ENCODE measurements at places on chromosomes 1 and 21.
A peak's percentile ranks its signal among the peaks of the same experiment; 100 is the strongest.

DNA sequence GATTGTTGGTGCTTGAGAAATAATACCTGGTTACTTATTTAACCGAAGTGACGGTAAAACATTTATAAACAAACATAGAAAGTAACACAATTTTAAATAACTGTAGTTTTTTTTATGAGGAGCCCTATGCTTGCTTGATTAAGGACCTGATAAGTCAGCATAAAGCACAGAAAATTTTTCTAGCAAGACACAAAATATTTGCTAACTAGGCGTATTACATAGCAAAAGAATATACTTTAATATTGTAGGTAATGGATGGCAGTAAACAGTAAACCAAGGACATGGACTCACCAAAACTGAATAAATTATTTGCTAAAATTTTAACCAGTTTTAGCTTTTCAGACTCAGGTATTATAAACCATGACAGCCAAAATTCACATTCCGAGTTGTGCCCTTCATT lies 90.9 kb downstream of the MAST2 start:
- DNase-seq = no peak

- no peak for DNase-seq
These were observed 12.3 kb downstream of the SLC9C2 start for GRCh38 chr1:173590557-173590956.

DNA sequence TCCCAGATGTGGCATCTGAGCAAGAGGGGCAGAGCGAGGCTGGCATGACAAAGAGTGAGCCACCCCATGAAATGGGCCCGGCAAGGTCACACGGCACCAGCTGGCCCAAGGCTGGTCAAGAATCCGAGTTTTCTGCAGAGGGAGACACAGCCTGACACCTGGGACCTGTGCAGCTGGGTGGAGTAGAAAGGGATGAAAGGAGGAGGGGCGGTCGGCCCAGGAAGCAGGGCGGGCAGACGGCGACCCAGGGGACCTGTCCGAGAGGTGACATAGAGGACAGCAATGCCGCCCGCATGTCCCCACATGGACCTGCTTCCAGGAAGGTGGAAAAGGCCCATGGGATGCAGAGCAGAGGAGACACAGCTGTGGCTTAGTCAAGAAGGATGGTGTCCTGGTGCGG lies 137.7 kb downstream of the PRDM16 start:
- DNase-seq = no peak

DNA sequence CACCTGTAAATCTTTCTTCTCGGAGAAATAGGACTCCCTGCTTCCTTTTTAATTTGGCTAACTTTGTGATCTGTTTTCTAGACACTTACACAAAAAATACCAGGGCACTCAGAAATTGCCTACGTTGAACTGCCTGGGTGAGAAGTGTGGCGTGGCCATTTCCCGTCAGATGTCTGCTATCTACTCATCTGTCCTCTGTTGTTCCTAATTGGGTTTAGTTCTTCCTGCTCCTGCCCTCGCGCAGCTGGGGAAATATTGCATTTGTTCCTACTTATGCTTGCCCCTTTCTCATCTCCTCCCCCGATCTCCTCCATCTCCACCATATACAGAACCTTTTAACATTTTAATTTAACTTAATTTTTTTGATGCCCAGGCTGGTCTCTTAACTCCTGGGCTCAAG lies 55.1 kb downstream of the CD58 start:
- no peak for DNase-seq

DNA sequence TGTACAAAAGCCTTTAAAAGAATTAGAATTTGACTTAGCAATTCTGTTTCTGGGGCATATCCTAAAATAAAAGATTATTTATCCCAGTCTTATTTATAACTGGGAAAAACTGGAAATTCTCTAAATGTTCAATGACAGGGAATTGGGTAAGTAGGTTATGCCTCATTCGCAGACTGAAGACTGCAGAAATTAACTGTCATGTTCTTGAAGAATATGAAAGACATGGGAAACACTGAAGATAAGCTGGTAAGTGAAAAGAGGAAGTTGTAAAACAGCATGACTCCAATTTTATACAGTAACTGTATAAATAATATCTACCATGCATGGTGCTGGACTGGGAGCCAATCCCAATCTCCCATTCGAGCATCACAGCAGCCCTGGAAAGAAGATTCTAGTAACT lies 50.6 kb upstream of the SLC2A1 start:
- no peak for DNase-seq

- peak; percentile 24 for DNase-seq
These were observed 798 bp downstream of the ZBED6 start for GRCh38 chr1:203796236-203796605.

GRCh38 chr21:35375115-35375514 lies 326.0 kb upstream of the RUNX1 start:
- DNase-seq = no peak

- DNase-seq = no peak
These were observed 666 bp upstream of the BEND5 start for GRCh38 chr1:48777219-48777895.

DNA sequence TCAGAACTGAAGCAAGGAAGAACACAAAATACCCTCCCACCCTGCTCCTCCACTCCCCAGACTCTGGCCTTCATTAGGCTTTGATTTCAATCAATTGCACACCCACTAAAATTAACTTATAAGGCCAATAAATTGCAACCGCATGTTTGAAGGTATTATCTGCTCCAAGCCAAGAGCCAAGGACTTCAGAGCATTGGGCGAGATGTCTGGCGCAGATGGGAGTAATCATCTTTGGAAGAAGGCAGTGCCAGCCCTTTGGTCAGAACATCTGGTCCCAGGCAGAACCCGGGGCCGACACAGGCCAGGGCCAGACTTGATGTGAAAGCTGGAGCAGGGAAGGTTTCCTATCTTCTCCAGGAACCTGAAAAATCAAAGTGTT lies 60.0 kb downstream of the SLC66A1 start:
- no peak for DNase-seq

- DNase-seq = no peak
These were observed 11.9 kb downstream of the STX6 start for GRCh38 chr1:181010789-181011188.

DNA sequence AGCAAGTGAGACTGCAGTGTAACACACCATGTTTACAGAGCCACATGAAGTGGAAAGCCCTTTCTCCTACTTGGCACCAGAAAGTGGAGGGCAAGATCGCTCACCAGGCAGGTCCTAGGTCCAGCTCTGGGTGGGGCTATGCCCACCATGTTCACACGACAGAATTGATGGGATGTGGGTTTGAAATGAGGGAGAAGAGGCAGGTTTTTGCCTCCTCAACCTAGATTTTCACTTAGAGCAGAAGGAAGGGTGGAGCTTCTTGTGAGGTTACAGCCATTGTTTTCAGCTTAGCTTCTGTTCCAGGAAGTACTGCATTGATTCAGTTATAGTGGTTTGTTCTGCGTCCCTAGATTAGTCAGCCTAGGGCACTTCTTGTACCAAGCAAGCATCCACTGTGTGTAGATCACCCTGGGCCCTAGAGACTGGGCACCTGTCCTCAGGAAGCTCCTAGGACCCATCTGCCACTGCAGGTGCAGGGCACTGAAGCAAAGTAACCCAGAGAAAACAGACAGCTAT lies 2.3 kb downstream of the CD53 start:
- DNase-seq = no peak

GRCh38 chr1:162179121-162179520 lies 109.6 kb downstream of the NOS1AP start:
- no peak for DNase-seq

DNA sequence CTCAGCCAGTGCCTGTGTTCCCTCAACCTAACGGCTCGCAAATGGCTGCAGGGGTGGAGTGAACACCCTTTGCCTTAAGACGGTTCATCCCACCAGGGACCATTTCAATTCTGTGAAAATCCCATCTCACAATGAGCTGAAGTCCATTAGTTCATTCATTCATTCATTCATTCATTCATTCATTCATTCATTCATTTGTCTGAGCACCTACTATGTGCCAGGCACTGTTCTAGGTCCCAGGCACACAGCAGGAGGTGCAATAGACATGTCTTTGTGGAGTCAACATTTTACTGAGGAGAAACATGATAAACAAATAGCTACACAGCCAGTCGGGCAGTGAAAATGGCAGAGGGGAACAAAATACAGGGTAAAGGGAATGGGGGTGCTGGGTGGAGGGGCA lies 618.8 kb downstream of the MATN1 start:
- DNase-seq = no peak

GRCh38 chr1:6205849-6206519 lies at the start of gene RNF207:
TSS of gene RNF207 (plus strand) at chr1:6206119. CDS start at chr1:6206536, 417 bp downstream.
- peak; percentile 73 for DNase-seq

DNA sequence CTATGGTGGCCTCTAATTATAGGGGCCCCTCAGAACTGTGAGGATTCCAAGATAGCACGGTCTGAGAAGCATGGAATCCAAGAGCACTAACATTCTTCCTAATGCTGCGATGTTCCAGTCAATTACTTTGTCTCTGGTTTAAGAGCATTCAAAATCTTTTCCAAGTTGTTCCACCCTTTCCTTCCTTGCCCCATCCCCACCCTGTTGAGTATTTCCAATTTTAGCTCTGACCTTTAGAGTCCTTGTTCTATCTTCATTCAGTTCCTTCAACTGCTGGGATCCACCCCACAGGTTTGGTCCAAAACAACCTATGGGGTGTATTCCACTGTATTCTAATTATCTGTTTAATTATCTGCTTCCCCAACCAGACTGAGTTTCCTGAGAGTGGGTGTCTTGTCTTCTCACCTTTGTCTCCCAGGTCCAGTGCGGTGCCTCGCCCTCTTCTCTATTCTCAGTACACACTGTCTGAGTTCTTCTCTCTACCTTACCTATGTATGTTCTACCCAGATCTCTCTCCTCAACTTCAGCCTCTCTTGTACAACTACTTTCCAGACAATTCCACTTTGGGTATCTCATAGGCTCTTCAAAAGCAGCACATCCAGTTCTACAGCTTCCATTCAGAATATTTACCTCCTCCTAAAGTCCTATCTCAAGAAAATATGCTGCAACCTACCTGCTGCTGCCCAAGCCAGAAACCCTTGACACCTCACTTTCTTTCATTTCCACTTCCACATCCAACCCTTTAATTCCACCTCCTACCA lies 25.0 kb upstream of the BCL9 start:
- no peak for DNase-seq

DNA sequence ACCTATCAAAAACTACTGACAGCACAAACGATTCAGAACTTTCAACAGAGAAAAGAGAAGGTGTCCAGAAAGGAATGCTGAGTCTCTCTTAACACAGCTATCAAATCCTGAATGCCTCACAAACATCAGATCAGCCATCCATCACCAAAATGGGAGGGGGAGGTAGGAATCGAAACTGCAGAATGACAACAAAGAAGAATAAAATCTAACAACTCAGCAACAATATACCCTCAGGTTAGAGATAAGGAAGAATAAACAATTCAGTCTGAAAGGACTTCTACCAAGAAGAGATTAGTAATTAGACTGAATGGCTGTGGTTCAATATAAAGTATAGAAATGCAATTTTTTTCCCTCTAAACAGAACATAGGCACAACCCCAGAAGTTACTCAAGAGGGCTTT lies 94.4 kb downstream of the RERE start:
- DNase-seq = no peak

GRCh38 chr1:34415140-34415539 lies 238.4 kb downstream of the C1orf94 start:
- no peak for DNase-seq

- no peak for DNase-seq
These were observed 1256.6 kb upstream of the B3GALT2 start for GRCh38 chr1:194442901-194443575.

- no peak for DNase-seq
These were observed 306.0 kb downstream of the ASTN1 start for GRCh38 chr1:176858433-176858916.

- no peak for DNase-seq
These were observed 71.6 kb downstream of the PLXNA2 start for GRCh38 chr1:208172423-208173145.

- DNase-seq = no peak
These were observed 3.8 kb downstream of the SRSF11 start for GRCh38 chr1:70224954-70225353.

DNA sequence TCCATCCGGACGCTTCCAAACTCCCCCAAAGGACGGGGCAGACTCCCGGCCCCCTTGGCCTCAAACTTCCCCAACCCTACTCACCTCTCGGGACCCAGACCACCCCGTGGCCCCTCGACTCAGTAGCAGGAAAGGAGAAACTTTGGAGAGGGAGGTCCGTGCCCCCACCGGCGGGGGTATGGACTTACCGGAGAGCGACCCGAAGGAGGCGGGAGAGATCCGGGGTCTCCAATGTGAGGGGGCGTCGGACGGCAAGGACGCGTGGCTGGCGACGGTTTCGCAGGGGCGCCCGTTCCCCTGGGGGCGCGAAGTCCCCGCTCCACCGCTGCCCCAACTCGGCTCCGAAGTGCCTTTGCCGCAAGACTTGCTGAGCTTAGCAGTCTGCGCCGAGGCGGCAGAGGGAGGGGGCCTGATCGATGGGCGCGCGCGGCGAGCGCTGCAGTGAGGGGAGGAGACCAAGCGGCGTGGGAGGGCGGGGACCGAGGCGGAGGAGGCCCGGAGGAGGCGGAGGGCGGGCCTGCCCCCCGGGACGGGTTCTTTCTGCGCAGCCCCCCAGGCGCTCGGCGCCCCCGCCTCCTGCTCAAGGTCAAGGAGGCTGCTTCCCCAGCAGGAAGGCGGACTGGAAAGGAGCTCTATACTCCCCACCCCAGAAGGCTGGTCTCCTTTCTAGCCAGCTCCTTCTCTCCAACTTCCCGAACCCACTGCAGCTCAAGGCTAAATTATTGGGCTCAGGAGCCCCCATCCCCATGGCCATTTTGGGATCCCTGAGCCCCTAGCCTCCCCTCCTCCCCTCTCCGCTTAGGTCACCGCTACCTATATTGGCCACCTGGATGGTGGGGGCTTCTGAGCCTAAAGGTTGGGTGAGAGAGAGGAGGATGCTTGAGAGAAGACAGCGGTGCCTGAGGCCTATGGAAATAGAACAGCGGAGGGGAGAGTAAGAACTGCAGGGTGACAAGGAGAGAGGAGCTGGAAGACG lies at the start of gene SYT2:
Gene SYT2, minus strand, starts transcription at position 385 of the 976 bp plus-strand sequence. CDS start 104,682 bp downstream, outside the sequence.
- DNase-seq = peak; percentile 83

DNA sequence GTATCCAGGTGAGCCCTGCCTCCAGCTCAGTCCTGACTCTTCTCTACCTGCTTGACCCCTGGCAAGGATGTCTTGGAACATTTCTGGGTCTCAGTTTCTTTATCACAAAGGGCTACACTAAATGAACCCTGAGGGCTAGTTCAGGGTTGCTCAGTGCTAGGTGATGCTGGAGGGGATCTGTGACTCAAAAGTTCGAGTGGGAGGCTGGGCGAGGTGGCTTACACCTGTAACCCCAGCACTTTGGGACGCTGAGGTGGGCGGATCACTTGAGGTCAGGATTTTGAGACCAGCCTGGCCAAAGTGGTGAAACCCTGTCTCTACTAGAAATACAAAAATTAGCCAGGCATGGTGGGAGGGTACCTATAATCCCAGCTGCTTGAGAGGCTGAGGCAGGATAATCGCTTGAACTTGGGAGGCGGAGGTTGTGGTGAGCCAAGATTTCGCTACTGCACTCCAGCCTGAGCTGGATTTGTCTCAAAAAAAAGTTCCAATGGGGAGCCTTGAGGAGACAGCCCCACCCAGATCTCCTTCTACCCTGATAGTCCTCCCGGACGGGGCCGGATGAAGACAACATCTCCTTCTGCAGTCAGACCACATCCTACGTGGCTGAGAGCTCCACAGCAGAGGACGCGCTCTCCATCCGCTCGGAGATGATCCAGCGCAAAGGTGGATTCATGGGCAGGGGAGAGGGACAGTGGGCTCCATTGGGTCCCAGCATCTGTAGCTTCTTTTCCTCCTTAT lies 48.9 kb downstream of the YARS1 start:
- no peak for DNase-seq
